Stimulated activated naive CD8-positive, alpha-beta T cell treated with anti-CD3 and anti-CD28 coated beads, Interleukin-15, Interleukin-2, amounts not matched to agents 100 U/mL and 50 U/mL, for 24 hours (primary cell): ENCODE measurements at places on chromosomes 2 and 18.

GRCh38 chr2:226483745-226484619 is 315.6 kb downstream of the IRS1 start:
- no peak for DNase-seq

GRCh38 chr18:58536534-58537271 is 92.2 kb downstream of the ALPK2 start:
- no peak for DNase-seq

DNA sequence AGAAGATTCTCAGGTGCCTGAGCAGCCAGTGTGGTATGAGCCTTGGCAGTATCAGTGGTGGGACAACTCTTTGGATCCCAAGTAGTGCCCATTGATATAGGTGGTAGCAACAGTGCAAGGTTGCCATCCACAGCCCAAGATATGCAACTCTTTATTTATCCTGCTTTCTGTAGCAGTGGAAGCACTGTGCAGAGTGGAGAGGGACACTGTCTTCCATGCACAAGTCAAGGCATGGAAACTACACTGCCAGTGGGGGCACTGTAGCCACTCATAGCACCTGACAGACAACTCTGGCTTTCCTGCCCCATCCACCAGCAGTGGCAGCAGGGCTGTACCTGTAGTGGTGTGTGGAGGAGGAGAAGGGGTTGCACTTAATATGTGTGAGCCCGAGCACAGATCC is 409.6 kb upstream of the TMEFF2 start:
- DNase-seq: no peak

- DNase-seq: no peak
These were observed 152.0 kb upstream of the SLC1A4 start for GRCh38 chr2:64837116-64837731.

- DNase-seq: no peak
These were observed 127.7 kb downstream of the DNAH6 start for GRCh38 chr2:84643991-84644390.

DNA sequence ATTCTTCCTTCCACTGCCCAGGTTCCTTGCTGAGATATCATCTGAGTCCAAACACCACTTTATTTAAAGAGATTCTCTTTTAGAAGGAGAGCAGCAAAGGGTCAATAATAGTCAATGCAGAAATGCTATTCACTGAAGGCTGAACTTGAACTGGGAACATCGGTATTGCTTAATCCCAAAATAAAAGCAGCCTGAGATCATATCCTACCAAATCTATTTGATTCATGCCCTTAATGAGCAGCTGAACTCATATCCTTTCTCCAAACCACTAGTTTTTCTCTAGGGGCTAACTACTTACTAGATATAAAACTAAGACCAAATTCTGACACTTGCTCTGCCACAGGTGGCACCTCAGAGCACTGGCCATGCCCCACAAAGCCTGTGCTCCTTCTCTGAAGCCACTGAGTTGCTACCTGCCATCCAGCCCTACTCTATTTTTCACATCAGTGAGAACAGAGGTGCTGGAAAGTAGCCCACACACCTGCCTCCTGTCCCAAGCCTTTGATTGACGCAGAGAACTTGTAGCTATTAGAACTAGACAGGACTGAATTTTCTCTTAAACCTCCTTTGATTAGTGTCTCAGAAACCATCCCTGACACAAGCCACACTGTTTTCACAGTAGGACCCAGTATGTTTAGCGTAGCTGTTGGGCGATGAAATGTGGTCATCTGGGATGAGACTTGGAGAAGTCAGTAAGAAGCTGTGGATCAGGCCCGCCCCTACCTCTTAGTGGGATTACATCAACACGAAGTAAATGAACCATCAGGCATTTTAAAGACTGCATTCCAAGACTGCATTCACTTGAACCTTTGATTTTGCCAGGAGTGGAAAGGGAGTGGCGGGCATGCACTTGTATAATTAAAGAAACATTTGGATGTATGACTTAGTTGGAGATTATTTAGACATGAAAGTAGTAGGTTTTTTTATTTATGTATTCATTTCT is 124.3 kb downstream of the RBMS1 start:
- DNase-seq: no peak

DNA sequence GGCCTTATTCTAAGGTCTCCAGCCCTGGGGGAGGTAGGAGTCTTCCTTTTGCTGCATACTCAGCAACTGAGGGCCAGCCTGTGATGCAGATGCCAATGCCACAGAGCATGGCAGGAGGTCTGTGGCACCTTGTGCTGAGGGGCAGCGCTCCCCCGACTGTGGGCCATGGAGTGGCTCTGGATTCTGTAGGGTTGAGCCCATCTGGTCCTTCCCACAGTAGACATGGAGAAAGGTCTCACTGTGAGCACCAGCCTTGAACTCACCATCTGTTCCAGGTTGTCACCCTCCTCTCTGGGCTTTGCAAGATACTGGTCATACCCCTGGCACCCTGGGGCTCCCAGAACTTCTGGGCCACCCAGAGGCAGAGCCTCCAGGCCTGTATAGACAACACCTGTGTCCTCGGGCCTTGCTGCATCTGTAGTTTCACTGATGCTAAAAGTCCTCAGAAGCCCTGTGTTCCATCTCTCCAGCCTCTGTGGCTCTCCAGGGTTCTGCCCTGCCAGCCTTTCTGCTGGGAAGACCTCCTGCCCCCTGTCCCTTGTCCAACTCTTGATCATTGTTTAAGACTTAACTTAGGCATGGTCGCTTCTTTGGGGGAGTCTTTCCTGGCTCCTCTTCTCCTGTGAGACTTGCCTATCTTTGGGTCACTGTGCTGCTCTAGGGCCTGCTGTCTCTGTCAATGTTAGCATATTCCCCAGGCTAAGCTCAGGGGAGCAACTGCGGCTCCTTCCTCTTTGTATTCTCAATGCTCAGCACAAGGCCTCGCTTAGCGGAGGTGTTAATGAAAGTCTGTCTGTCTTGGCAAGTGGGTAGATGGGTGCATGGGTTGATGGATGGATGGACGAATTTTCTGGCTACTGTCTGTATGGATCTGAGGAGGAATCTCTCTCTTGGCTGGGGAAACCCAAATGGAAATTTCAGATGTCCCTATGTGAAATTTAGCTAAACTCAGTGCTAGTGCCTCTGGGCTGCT is 160.9 kb downstream of the DYSF start:
- DNase-seq: no peak

GRCh38 chr18:29248805-29249204 is 1071.9 kb upstream of the CDH2 start:
- DNase-seq: no peak

- DNase-seq: no peak
These were observed 78.6 kb upstream of the LDLRAD4 start for GRCh38 chr18:13139885-13140450.

DNA sequence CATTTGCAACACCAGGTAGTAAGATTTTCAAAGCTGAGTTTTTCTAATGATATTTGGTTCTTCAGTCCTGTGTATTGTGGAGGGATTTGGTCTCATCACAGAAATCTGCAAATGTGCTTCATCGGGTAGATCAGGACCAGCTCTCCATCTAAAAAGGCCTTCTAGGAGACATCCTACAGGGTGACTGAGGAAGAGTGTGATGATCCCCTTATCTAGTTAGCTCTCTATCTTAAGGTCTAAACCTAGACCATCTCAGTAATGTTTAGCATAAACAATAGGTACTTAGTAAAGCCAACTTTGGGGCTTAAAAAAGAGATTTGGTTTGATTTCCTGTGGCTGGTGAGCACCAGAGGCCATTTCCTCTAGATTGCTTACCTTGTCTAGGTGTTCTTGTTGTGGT is 145.2 kb downstream of the PRPF40A start:
- DNase-seq: no peak

GRCh38 chr2:88452980-88453582 is 588 bp upstream of the FOXI3 start:
- DNase-seq: no peak

DNA sequence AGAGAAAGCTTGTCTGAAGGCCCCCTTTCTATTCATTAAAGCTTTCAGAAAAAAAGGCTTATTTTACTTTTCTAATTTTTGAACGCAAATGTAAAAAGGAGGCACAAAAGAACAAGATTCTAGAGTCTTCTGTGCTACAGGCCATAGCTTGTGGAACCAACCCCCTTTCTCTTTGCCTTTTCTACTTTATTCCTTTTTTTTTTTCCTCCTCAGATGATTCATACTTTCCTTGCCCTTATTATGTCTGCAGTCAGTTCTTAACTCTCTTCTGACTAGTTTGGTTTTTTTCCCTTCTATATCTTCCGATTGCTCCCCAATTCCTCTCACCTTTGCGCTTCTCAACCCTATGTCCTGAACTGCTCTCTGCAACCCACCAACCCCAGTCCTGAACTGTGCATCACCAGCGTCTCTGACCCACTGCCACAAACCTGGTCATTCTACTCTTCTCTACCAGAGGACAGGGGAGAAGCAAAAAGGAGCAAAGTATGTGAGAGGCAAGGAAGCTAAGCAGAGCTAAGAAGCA is 56.9 kb upstream of the WIPF1 start:
- no peak for DNase-seq

- no peak for DNase-seq
These were observed 115.1 kb upstream of the GPC1 start for GRCh38 chr2:240320204-240320993.

GRCh38 chr18:11944786-11945185 is 36.5 kb upstream of the IMPA2 start:
- no peak for DNase-seq

DNA sequence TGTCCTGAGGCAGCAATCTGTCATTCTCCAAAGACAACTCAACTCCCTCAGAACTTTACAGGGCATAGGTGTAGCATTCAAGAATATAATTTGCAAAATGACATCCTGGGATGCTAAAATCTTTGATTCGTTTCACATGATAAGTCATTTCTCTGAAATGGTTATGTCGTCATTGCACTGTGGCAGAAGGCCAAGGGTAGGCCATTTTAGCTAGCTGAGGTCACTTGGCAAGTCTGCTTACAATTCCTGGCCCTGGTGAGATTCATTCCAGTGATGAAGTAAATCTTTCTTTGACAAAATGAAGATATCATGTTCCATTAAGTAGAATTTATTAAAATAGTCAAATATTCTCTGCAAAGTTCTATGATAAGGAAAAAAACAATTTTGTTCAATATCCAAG is 1410.3 kb upstream of the LRRTM1 start:
- DNase-seq: no peak

DNA sequence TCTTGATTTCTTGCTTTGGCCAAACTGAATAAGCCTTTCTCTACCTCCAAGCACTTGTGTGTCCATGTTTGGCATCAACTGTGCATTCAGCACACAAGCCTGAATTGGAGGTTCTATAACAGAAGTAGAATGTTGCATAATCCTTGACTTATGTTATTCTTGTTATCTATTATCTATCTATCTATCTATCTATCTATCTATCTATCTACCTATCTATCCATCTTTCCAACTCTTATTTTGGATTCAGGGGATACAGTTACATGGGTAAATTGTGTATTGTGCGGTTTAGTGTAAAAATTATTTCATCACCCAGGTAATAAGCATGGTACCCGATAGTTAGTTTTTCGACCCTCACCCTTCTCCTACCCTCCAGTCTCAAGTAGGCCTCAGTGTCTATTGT is 319.6 kb downstream of the PTH2R start:
- DNase-seq: no peak

DNA sequence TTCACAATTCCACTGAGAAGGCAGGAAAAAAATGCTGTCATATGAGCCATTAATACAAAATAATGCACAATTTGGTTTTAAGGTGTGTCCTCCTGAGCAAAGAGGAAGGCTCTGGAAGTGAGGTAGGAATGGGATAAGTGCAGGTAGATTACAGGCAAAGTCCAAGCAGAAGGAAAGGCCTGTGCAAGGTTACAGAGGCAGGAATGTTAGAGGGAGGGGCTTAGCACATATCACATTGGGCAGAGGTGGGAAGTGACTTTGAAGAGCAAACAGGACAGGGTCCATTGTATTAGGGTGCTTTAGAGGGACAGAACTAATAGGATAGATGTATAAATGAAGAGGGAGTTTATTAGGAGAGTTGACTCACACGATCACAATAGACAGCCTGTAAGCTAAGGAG is 14.7 kb upstream of the CLIP4 start:
- no peak for DNase-seq

DNA sequence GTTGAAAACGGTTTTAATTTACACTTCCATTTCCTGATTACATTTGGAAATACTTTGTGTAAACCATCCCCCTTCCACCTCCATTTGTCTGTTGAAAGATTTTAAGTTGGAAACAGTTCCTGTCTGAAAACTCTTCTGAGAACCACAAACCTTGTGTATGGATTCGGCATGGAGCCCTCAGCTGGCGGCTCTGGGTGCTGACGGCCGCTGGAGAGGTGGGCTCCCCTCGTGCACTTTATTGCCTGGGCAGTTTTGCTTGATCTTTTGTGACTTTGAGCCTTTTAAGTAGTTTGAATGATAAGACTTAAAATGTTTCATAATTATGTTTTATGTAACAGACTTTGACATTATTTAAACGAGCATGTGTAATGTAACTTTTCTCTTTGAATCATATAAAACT is 11.1 kb downstream of the KLF11 start:
- DNase-seq: no peak

- DNase-seq: no peak
These were observed 19.6 kb upstream of the MC5R start for GRCh38 chr18:13804305-13804704.

GRCh38 chr2:43114210-43114609 is 112.2 kb downstream of the ZFP36L2 start:
- no peak for DNase-seq

- DNase-seq: no peak
These were observed 304.6 kb downstream of the PARD3B start for GRCh38 chr2:204849892-204850291.

GRCh38 chr2:237200462-237200861 is 114.8 kb downstream of the COPS8 start:
- no peak for DNase-seq

GRCh38 chr2:79447463-79447862 is 65.4 kb upstream of the CTNNA2 start:
- DNase-seq: no peak

- no peak for DNase-seq
These were observed 139.2 kb downstream of the INHBB start for GRCh38 chr2:120485096-120485495.

DNA sequence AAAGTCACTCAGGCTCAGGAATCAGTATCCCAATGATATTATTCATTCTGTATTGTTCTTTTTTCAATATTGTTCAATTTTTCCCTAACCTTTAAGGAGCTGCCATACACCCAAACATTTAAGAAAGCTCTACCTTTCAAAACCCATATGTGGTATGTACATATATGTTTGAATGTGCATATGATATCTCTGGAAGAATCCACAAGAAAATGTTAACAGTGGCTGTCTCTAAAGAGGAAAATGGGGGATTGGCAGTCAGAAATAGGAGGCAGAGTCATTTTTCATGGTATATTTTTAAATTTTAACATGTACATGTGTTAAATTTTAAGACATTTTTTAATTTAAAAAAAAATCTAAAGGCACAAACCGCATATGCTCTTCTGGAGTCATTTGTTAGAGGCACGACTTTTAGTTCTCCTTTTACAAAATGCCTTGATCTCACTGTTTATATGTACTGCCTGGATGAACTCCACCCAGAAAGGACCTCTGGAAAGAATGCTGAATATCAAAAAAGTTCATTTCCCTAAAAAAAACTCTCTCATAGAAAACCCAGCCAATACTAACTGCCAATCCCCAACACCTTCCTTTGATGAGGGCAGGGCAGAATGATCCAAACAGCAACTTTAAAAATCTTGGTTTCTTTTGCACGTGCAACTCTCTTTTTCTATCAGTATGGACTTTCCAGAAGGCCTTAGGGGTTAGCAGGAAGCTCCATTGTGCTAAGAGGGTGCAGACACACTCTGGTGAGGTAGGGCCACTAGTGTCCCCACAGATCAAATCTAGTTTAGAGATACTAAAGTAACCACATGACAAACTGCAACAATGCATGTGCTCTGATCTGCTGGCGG is 23.6 kb downstream of the KCTD1 start:
- no peak for DNase-seq
